ENCODE measurements at places on chromosomes 5 and 9.

DNA sequence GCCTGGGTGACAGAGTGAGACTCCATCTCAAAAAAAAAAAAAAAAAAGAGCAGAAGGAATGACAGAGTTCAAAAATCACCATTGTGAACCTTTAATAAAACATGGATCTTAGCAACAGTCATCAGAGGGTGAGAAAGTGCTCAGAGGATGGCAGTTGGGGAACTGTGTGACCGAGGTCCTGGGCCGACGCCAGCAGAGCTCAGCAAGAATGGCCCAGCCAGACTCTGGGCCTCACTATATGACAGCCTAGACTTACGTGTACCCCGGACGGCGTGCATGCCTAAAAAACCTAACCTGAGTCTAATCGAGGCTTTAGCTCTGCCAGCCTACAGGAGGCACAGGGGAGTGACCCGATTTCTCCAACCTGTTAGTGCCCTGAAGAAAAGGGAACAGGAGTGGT lies 64.3 kb downstream of the MVB12B start:
- no peak for DNase-seq

DNA sequence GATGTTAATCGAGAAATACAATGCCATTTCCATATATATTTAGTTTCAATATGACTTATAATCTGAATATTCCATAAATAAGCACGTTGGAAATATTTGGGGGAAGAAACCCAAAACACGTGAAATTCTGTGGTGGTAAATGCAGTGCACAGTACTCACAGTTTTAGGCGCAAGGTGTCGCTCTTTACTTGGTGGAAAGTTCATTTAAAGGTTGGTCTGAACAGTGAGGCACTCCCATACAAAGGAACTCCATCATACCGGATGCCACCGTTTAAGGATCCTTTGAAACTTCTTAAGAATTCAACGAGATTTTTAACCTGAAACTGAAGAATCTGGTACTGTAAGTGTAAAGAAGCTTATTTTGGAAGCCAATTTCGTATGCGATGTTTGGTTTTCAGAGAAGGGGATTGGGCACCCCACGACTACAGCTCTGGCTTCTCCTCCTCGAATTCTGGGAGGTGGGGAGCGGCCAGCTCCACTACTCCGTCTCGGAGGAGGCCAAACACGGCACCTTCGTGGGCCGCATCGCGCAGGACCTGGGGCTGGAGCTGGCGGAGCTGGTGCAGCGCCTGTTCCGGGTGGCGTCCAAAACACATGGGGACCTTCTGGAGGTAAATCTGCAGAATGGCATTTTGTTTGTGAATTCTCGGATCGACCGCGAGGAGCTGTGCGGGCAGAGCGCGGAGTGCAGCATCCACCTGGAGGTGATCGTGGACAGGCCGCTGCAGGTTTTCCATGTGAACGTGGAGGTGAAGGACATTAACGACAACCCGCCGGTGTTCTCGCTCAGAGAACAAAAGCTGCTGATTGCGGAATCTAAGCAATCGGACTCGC lies at the start of gene PCDHA11:
Gene PCDHA11, plus strand, starts transcription at position 237 of the 834 bp plus-strand sequence. Its CDS starts 147 bp downstream, at position 384.
- DNase-seq = peak; percentile 43

DNA sequence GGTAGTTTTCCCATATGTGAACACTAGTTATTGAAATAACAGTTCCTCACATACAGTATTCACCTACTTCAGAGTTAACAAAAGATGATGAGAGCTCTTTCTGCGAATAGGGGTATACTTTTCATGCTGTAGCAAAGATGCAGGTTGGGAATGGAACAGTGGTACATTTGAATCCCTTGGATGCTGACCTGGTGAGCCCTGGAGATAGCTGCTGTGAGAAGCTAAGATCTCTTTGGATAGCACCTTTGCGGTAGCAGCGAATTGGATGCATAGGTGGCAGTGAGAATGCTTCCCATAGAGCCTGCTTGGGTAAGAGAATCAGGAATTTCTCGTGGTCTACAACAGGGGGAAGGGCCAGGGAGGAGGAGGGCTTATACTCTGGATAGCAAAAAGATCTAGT lies 61.2 kb downstream of the NUP214 start:
- no peak for DNase-seq

DNA sequence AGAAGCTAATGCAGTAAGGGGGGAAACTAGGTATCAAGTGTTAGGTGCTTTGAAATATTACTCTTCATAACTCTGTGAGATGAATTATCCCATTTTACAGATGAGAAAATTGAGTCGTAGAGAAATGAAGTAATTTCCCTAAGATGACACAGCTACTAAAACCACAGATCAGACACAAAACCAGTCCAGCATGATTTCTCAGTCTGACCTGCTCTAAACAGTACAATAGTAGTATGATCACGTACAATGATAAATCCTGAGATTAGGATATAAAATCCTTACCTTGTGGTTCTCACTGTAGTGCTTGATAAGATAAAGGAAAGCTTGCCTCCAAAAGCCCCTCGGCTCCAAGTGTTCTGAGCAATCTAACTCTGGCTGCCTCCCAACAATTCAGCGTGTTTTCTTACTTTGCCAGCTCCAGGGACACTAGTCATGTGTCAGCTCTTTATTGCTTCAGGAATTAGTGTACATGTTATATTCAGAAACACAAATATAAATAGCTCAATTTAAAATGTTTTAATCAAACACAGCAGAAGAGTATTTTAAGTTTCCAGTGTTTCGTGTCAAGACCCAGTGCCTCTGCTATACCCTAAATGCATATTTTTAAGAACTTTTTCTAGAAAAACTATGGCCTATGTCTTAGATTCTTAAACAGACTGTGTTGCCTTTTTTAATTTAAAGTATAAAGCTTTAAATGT lies 243.6 kb downstream of the DENND1A start:
- DNase-seq = no peak

GRCh38 chr5:88997937-88998336 lies 115.0 kb upstream of the MEF2C start:
- DNase-seq = no peak

- no peak for DNase-seq
Measured at GRCh38 chr5:147519380-147519779, 9.5 kb upstream of the DPYSL3 start.

GRCh38 chr5:137845472-137845871 lies 22.2 kb upstream of the MYOT start:
- no peak for DNase-seq

DNA sequence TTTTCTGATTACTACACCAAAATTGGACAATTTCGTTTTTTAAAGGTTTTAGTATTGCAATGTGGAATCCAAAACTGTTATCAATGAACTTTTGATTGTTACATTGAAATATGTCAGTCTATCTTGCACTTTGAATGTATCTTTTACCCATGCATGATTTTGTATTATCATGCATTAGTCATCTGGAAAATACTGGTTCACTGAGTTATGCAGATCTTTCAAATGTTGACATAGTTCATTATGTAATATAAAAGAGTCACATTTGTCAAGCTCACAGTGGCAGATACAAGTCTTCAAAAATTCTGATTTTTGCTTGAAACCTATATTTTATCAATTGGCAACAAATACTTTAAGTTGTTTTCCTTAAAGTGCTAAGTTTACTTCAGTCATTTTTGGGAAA lies 85.2 kb downstream of the NR3C1 start:
- no peak for DNase-seq

Data from WERI-Rb-1 (cell line).